HFFc6 (cell line): ENCODE measurements at places on chromosomes 2 and 18.
A peak's percentile ranks its signal among the peaks of the same experiment; 100 is the strongest.

- no peak for DNase-seq
These were observed 84.3 kb downstream of the NETO1 start for GRCh38 chr18:72783530-72783929.

- DNase-seq: no peak
These were observed 168.0 kb downstream of the ASXL3 start for GRCh38 chr18:33745871-33746545.

GRCh38 chr2:40348665-40349064 is 103.2 kb downstream of the SLC8A1 start:
- DNase-seq: peak; percentile 88

DNA sequence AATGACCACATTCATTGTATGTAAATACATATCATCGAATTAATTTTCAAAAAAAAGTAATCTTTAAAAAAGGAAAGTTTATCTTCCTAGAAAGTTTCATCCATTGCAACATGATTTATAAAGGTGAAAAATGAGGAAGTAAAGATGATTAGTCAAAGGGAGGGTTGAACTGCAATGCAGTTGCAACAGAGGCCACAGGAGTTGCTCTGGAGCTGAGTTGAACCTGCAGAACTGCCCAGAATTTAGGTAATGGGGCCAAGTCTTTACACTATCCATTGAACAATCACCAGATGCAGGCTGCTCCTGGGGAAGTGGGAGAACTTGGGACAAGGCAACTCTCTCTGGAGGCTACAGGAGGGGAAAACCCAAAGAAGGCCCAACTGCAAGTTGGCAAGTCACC is 390.7 kb downstream of the METTL4 start:
- no peak for DNase-seq

- DNase-seq: no peak
These were observed 207.4 kb downstream of the HDAC4 start for GRCh38 chr2:239193401-239193811.

DNA sequence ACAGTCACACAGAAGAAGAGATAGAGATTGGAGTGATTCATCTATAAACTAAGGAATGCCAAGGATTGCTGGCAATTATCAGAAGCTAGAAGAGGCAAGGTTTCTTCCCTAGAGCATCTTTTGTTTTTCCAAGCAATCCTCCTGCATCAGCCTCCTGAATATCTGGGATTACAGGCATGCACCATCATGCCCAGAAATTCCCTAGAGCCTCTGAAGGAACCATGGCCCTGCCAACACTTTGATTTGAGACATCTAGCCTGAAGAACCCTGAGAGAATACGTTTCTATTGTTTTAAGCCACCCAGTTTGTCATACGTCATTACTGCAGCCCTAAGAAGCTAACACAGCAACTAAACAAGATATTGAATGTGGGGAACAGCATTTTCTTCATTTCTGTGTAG is 525.0 kb downstream of the ERBB4 start:
- DNase-seq: no peak

DNA sequence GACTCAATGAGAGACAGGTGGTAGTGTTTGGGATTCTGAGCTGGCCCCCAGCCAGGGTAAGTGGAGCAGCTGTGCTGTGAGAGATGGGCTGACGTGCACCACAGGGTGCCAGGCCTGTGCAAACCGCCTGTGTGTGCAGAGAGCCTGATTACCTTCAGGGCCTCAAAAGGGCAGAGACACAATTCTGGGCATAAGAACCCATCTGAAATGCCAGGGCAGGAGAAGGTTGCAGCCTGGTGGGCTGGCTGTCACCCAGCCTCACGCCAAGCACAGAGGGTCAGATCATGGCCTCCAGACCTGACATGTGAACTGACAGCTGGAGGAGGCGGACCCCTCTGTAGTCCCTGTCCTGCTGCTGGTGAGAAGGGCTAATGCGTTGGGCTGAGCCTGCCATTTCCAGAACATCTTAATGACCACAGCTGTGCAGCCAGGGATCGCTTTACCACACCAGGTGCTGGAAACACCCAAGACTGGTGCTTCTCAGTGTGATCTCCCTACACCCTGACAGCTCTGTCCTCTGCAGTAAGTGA is 100.9 kb downstream of the ARL4C start:
- DNase-seq: no peak

DNA sequence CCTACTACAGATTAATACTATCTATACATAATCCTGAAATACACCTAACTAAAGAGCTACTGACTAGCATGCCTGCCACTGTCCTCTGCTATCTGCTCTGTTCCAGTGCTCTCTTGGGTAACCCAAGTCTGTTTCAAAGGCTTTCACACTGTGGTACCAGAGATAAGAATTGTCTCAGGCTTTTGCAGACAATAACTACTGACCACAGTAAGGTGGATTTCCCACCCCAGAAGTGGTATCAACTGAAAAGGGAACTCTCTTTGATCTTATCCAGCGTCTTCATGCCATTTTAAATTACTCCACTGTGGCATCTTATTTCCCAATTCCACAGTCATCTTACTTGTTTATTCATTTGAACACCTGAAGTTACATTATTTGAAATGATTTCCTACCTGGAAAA is 190.2 kb downstream of the IKZF2 start:
- DNase-seq: no peak
